ENCODE measurements at places on chromosomes 6 and 20.

- no peak for DNase-seq
These were observed 21.8 kb downstream of the PFDN4 start for GRCh38 chr20:54229566-54230160.

DNA sequence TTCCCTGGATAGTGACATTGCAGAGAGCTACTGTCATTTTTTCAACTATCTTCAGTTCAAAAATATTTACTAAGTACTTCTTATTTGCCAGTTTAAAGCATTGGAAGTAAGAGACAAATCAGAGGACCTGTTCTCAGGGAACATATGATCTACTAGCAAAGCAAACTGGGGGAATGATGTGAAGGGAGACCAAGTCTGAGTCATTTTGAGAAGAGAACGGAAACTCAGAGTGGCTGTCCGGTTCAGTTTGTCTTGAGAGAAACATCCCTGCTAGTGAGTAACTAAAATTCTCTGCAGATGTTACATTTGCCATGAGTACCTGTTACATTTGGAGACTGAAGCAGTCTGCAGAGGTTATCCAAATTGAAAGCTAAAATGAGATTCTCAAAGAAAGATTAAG lies 118.3 kb downstream of the KCNQ5 start:
- DNase-seq: no peak

DNA sequence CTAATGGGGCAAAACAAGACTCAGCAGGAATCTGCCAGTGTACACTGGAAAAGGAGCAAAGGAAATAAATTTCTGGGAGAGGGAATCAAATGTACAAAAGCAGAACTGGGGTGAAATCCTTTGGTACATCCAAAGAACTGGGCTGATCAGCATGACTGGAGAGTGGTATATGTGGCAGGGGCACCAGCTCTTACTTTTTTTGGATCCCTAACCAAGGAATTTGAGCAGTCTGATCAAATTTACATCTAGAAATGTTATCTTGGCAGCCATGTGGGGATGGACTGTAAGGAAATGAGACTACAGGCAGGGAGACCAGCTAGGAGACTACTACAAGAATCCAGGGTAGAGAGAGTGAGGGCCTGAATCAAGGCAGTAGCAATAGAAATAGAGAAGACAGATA lies 1.2 kb upstream of the ZSCAN31 start:
- no peak for DNase-seq

GRCh38 chr20:49384437-49385434 lies 97.7 kb downstream of the KCNB1 start:
- DNase-seq: peak; percentile 54

GRCh38 chr6:45424451-45424861 lies 46.7 kb upstream of the SUPT3H start:
- no peak for DNase-seq

DNA sequence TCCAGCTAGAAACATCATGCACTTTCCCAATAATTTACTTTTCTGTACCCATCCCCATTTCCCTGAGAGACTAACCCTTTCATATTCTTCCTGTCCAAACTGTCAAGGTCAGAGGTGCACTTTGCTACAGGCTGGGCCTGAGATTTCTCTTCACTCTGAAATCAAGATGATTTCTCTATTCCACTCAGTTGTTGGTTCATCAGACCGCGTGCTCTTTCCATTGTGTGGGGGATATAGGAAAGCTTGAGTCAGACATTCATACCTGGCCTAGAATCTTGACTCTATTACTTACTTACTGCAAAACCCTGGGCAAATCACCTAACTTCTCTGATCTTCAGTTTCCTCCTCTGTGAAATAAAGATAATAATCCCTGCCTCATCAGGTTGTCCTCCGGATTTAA lies 4.7 kb upstream of the ZDHHC14 start:
- DNase-seq: no peak

DNA sequence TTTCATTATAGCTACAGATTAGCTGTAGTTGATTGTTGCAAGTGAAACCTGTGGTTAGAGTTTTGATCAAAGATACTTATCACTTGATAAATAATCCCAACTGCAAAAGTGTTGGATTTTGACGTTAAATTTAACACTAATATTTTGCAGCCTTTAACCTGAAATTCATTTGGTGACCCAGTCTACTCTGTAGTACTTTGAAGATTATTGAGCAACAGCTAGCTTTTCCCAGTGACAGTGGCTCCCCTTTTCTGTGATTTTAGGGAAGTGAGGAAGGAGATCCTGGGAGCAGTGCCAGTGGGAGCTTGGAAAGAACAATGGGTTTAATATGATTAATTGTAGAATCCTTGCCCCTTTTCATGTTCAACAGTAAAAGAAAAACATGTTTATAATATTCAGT lies 76.9 kb downstream of the NCOA3 start:
- no peak for DNase-seq

DNA sequence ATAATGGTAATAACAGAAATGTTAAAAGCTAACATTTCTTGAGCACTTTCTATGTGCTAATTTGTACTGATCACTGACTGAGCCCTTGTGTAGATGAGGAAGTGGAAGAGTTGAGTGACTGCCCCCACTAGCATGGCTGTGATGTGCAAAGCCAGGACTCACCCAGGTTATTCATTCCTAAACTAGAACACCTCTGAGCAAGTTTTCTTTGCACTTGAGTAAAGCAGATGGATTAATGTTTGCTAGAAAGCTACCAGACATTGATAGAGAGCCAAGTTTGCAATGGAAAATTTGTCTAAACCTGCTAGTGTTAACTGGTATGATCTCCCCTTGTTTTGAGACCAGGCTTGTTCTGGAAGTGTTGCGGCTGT lies 467.4 kb upstream of the PLCB4 start:
- no peak for DNase-seq

All from fibroblast of skin of scalp (primary cell).